ENCODE measurements at places on chromosomes 3 and 15. TPM values are rescaled to one million over a fixed set of nuclear protein-coding genes. Genes with fewer than 3 reads are reported as not detected.
A peak's percentile ranks its signal among the peaks of the same experiment; 100 is the strongest.

The TIGIT gene
- not detected for total RNA-seq

The MTHFS gene
- 0.75 TPM for total RNA-seq

The AGTR1 gene
- 20.0 TPM for total RNA-seq

DNA sequence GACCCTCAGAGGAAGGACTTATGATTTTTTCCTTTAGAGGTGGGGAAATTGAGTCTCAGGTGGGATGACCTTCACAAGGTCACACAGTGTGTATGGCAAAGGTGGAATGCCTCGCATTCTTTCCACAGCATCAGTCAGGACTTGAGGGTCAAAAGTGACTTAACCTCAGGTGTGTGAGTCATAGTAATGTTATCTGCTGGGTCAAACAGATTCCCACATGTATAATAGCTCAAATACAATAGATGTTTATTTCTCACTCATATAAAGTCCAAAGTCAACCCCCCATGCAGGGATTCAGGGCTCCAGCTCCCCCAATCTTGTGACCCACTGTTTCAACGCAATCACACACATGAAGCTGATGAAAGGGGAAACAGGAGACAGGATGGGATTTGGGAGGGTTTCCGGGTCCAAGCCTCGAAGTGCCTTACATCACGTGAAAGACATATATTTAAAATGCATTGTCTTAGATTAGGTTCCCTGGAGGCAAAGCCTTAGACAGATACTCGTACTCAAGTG lies 34.0 kb upstream of the CCDC174 start:
- no peak for DNase-seq
- H3K4me3 ChIP-seq = no peak overlapping the region
- H3K36me3 ChIP-seq = no peaks in the 10 kb centered on the region
- H3K27ac ChIP-seq = no peak overlapping the region

- no peak overlapping the region for H3K4me3 ChIP-seq
- no peak overlapping the region for H3K27ac ChIP-seq
- no peaks in the 10 kb centered on the region for H3K27me3 ChIP-seq
- no peaks in the 10 kb centered on the region for H3K4me1 ChIP-seq
- no peak for DNase-seq
- H3K36me3 ChIP-seq = no peaks in the 10 kb centered on the region
These were observed 40.6 kb upstream of the RFTN1 start for GRCh38 chr3:16554126-16554525.

GRCh38 chr3:15261274-15261673 lies 55.2 kb downstream of the CAPN7 start:
- no peak overlapping the region for H3K4me3 ChIP-seq
- no peaks in the 10 kb centered on the region for H3K27me3 ChIP-seq
- no peak for DNase-seq
- no peaks in the 10 kb centered on the region for H3K4me1 ChIP-seq

GRCh38 chr15:39304201-39304841 lies 276.6 kb upstream of the THBS1 start:
- no peaks in the 10 kb centered on the region for H3K4me1 ChIP-seq
- H3K36me3 ChIP-seq = no peaks in the 10 kb centered on the region
- no peak for DNase-seq
- no peak overlapping the region for H3K4me3 ChIP-seq
- no peak overlapping the region for H3K27ac ChIP-seq
- no peaks in the 10 kb centered on the region for H3K27me3 ChIP-seq

DNA sequence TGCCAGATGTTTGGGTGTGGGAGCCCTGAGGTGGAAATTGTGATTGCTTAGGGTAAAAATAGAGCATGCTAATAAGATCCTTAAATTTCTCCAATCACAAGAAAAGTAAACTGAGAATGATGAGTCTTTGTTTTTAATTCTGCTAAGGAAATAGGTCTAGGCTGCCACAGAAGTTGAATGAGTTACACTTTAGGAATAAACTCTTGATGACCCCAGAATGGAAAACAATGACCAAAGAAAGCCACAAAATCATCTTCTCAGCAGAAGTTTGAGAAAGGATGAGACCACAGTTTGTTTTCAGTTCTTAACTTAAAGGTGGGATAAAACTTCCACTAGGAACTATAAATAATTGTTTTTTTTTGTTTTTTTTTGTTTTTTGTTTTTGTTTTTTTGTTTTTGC lies 164.6 kb upstream of the BCL6 start:
- no peaks in the 10 kb centered on the region for H3K36me3 ChIP-seq
- H3K4me1 ChIP-seq = no peaks in the 10 kb centered on the region
- no peak overlapping the region for H3K27ac ChIP-seq
- H3K4me3 ChIP-seq = no peak overlapping the region
- H3K27me3 ChIP-seq = no peaks in the 10 kb centered on the region

GRCh38 chr3:159761848-159762635 lies 226.6 kb upstream of the IL12A start:
- DNase-seq = no peak
- peaks cover 18% of the 10 kb centered on the region for H3K4me1 ChIP-seq
- H3K27me3 ChIP-seq = no peaks in the 10 kb centered on the region
- H3K4me3 ChIP-seq = peak overlapping the region; percentile 69
- peak overlapping the region; percentile 99 for H3K27ac ChIP-seq

All from ascending aorta (tissue), 2 donors.